ENCODE measurements at places on chromosomes 2 and 18. TPM values are rescaled to one million over a fixed set of nuclear protein-coding genes. Genes with fewer than 3 reads are reported as not detected.

- no peak for DNase-seq
- H3K27me3 ChIP-seq, result no peaks in the 10 kb centered on the region
- no peak overlapping the region for H3K27ac ChIP-seq
Measured at GRCh38 chr2:180715044-180715443, 265.4 kb upstream of the UBE2E3 start.

DNA sequence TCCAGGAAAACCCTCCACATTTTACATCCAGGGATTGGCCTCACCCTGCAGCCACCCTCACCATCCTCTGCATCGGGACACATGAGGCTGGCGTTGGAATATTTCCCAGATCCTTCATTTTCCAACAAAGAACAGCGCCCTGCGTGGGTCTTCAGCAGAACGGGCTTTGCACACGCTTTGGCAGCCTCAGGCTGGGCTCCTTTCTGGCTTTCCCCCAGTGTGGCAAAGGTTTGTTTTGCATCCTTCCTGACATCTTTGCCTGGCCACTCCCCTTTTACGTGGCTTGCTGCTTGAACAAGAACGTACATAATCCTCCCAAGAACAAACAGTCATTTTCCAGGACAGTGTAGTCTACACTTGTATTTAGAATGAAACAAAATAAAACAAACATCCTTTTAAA, 25.6 kb upstream of the GREB1 start:
- H3K4me3 ChIP-seq, result no peak overlapping the region
- no peaks in the 10 kb centered on the region for H3K27me3 ChIP-seq
- H3K27ac ChIP-seq, result no peak overlapping the region
- H3K4me1 ChIP-seq, result no peaks in the 10 kb centered on the region

DNA sequence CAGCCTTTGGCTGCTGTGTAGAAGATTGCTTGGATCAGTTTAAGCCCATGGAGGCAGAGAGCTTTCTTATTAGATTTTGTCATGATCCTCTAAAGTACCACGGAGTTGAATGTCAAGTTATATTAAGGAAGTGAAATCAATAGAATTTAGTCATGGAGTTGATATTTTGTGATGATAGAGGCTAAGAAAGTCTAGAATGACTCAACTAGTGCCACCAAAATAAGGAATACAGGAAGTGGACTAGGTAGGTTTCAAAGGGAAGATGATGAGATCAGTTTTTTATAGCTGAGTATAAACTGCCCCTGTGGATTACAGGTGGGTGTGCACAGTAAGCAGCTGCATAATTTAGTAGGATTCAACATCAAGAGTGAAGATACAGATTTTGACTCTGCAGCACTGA, 25.2 kb downstream of the FBXO36 start:
- H3K36me3 ChIP-seq, result no peaks in the 10 kb centered on the region
- no peak for DNase-seq

- H3K27me3 ChIP-seq, result peaks cover 28% of the 10 kb centered on the region
- H3K27ac ChIP-seq, result no peak overlapping the region
- no peaks in the 10 kb centered on the region for H3K4me1 ChIP-seq
- DNase-seq, result no peak
- H3K36me3 ChIP-seq, result no peaks in the 10 kb centered on the region
- no peak overlapping the region for H3K4me3 ChIP-seq
Measured at GRCh38 chr2:136433261-136433660, 315.3 kb upstream of the CXCR4 start.

- no peaks in the 10 kb centered on the region for H3K27me3 ChIP-seq
- peaks cover 16% of the 10 kb centered on the region for H3K4me1 ChIP-seq
- DNase-seq, result peak; percentile 14
- no peak overlapping the region for H3K4me3 ChIP-seq
Measured at GRCh38 chr2:109594246-109594885, 19.4 kb downstream of the SEPTIN10 start.

GALNT14 gene
- total RNA-seq, result 4.6 TPM

- no peak overlapping the region for H3K4me3 ChIP-seq
- peaks cover 43% of the 10 kb centered on the region for H3K4me1 ChIP-seq
- no peak for DNase-seq
Measured at GRCh38 chr2:219127037-219127635, 33.5 kb downstream of the NHEJ1 start.

GRCh38 chr2:16188261-16188890, 248.0 kb downstream of the MYCN start:
- no peaks in the 10 kb centered on the region for H3K36me3 ChIP-seq
- H3K4me1 ChIP-seq, result no peaks in the 10 kb centered on the region
- no peaks in the 10 kb centered on the region for H3K27me3 ChIP-seq
- no peak overlapping the region for H3K27ac ChIP-seq
- no peak for DNase-seq

MAP3K19 gene
- total RNA-seq, result not detected

DNA sequence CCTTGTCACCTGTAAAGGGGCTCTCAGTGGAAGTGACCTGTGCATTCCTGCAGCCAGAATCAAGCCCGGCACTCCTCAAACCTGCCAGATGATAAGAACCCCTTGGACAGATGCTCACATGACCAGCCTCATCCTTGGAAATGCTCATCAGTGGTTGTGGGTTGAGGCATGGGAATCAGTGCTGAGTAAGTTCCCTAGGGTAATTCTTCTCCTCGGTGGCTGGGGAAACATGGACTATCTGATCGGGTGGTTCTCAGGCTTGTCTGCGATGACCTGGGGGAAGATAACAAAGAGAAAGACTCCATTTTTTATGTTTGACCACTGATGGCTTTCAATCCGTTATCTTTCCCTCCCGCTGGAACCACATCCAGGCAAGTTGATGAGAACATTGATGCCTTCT, 84.0 kb downstream of the SPP2 start:
- H3K4me3 ChIP-seq, result no peak overlapping the region
- H3K4me1 ChIP-seq, result peaks cover 36% of the 10 kb centered on the region
- H3K36me3 ChIP-seq, result no peaks in the 10 kb centered on the region
- H3K27ac ChIP-seq, result no peak overlapping the region
- H3K27me3 ChIP-seq, result no peaks in the 10 kb centered on the region
- DNase-seq, result no peak

CREB1 gene
- 71.3 TPM for total RNA-seq

SFXN5 gene
- total RNA-seq, result 8.0 TPM

SPR gene
- total RNA-seq, result 18.1 TPM

SULT1C2 gene
- total RNA-seq, result not detected

- no peak overlapping the region for H3K4me3 ChIP-seq
- H3K4me1 ChIP-seq, result peaks cover 29% of the 10 kb centered on the region
- H3K27ac ChIP-seq, result no peak overlapping the region
- DNase-seq, result no peak
- no peaks in the 10 kb centered on the region for H3K27me3 ChIP-seq
Measured at GRCh38 chr18:12844391-12844790, 39.6 kb downstream of the PTPN2 start.

DNA sequence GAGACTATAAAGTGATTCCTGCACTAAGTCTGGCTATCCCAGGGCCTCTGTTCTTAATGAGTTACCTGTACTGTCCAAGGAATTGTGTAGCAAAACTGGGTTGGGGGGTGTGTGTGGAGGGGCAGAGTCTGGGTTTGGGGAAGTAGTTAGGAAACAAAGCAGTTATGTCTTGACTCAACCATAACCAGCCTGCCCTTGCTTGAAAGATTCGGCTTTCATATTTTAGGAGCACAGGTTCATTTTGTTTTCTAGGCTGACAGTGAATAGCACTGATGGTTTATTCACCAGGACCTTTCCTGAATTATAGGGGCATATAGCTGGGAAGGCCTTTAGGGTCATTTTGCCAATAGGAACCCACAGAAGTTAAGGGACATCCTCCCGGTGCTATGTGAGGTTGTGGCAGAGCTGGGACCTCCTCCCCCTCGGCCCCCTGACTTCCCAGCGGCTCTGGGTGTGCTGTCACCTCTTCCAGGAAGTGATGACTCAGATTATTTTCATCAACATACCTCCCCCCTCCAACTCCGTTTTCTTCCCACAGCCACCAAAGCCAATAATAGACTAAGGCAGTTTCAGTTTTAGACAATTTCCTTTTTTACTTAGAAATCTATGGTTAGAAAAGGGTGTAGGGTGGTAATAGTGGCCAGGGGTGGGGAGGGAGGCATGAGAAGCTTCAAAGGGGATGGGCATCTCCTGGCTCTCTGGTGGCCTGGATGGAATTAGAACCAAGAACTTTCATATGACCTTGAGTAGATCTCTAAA, 44.8 kb downstream of the SETBP1 start:
- H3K27ac ChIP-seq, result peak overlapping the region; percentile 31
- H3K27me3 ChIP-seq, result no peaks in the 10 kb centered on the region
- no peaks in the 10 kb centered on the region for H3K36me3 ChIP-seq
- DNase-seq, result peak; percentile 68

GRCh38 chr2:211609127-211609526, 929.5 kb downstream of the ERBB4 start:
- no peaks in the 10 kb centered on the region for H3K4me1 ChIP-seq
- no peaks in the 10 kb centered on the region for H3K36me3 ChIP-seq
- DNase-seq, result no peak
- H3K4me3 ChIP-seq, result no peak overlapping the region
- peaks cover 37% of the 10 kb centered on the region for H3K27me3 ChIP-seq

DNA sequence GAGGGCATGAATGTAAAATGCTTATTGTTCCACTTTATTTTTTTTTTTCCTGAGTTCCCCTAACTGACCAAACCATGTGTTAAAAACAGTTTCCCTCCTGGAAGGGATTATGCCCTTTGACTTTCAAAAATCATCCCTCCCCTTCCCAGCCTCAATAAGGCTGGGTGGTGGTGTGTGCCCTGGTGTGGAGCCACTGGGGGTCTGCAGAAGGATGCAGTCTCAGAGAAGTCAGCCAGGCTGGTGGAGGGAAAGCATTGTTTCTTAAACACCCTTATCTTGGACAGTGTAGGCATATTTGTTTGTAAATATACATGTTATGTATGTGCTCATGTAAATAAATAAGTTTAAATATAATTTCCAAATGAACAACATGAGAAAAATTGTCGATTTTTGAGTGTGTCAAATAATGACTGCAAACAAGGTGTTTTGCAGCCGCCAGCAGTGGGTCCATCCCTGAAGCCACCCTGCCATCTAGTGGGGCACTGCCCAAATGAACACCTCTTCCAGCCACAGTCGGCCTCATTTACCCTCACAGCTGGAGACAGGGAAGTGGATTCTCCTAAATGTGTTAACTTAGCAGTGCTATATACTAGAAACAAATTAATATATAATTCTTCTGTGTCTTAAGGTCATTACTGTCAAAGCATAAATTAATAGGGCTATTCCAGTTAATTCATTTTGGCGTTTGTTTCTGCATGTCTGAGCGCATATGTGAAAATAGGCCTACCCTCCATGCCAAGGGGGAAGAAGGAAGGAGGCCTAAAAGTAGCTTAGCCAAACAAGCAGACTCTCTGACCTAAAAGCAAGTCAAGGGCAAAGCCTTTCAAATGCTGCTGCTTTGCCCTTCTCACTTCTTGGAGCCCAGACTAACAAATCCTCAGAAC, 209.6 kb upstream of the PIK3C3 start:
- DNase-seq, result peak; percentile 64
- no peak overlapping the region for H3K4me3 ChIP-seq
- peak overlapping the region; percentile 21 for H3K27ac ChIP-seq
- H3K36me3 ChIP-seq, result no peaks in the 10 kb centered on the region
- peaks cover 11% of the 10 kb centered on the region for H3K27me3 ChIP-seq

GRCh38 chr18:22705328-22705727, 227.8 kb upstream of the RBBP8 start:
- DNase-seq, result peak; percentile 69
- no peaks in the 10 kb centered on the region for H3K36me3 ChIP-seq
- no peak overlapping the region for H3K27ac ChIP-seq
- no peak overlapping the region for H3K4me3 ChIP-seq

DNA sequence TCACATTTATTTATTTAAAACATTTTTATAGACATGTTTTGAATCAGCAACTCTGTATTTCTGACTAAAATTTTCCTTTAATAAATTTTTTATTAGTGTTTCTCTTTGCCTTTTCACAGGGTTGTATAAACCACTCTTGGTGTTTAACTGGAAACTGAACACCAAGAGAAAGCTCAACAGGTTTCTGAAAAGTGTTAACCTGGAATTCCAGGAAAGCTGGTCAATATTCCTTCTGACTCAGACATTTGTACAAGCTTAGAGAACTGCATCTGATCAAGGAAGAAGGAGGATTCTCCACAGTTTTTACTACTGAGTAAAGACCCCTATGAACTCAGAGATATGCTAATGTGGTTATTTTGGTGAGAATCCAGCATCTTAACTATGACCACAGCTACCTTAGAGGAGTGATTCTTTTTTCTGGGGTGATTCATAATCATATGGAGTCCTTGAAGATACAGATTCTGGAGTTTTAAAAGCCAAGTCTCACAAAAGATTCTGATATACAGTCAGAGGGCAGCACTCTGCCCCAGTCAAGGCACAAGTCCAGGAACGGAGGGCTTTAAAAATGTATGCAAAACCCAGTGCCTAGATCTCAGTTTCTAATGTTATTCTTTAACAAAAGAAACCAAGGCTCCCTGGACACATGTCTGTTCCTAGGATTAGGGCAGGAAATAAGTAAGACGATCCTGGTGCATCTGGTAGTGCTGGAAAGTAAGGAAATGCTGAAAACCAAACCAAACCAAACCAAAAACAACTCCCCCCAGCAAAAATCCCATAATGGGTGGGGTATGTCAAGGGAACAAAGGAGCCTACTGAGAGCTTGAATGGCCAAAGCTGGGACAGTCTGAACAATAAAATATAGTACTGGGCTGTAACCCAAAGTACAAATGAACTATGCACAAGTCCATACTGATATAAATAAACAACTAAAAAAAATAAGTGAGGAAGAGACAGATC, 85.1 kb upstream of the FZD5 start:
- no peaks in the 10 kb centered on the region for H3K4me1 ChIP-seq
- peaks cover 12% of the 10 kb centered on the region for H3K36me3 ChIP-seq
- H3K27ac ChIP-seq, result no peak overlapping the region
- H3K27me3 ChIP-seq, result no peaks in the 10 kb centered on the region
- no peak for DNase-seq

All from MCF 10A (cell line).